ENCODE measurements at places on chromosomes 3 and 15.

DNA sequence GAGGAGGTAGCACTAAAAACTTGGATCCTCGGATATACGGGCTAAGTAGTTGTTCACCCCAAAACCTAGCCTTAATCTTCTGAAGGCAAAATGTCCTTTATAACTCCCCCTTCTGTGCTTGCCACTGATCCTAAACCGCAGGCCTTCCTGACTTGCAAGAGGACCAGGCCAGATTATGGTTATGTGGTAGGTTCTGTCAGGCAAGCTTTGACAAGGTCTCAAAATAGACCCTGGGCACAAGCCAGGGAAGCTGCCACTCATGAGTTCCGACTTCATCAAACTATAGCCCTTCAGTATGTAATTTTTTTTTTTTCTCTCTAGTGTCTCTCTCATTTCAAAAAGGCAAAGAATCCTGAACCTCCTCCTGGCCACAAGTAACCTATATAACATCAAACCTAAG is 3.2 kb downstream of the LRRFIP2 start:
- no peak for ATAC-seq

DNA sequence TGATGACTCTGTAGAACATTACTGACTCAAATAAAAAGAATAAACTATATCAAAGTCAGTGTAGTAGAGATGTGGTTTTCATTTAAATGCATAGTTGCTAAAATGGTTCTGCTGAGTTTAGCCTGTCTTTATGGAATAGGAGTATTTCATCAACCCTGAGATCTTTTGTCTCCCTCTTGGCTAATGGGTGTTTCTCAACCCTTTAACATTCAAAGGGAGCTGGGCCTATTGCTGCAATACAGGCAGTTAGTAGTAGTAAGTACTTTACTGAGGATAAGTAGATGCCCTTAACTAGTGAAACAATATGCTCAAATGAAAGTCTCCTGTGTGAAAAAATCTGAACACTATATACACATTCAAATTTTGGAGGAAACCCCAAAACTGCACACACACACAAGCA is 184.7 kb upstream of the TTC14 start:
- ATAC-seq, result no peak

- ATAC-seq, result no peak
Observed at GRCh38 chr3:133521946-133522345, 51.5 kb upstream of the CDV3 start.

- ATAC-seq, result no peak
Observed at GRCh38 chr3:13200946-13201345, 127.7 kb upstream of the IQSEC1 start.

GRCh38 chr3:17442332-17443049 is 299.9 kb downstream of the TBC1D5 start:
- no peak for ATAC-seq

GRCh38 chr15:37516621-37517020 is 416.3 kb upstream of the MEIS2 start:
- ATAC-seq, result no peak

- no peak for ATAC-seq
Observed at GRCh38 chr3:147189016-147189415, 217.3 kb downstream of the ZIC4 start.

DNA sequence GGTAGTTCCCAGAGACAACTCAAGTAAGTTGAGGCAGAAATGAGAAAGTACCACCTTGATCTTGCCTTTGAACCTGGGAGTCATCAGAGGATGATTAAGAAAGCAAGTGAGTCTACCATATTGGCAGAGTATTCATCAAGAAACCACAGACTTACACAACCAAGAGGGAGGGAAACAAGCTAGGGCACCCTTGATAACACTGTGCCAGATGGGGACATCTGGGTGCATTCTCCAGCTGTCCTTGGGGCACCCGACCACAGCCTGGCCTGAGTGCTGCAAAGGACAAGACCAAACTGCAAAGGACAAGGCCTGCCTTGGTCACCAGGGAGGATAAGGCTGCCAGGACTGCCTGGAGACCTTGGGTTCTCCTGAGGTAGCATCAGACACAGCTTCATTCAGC is 553.6 kb downstream of the EPHB1 start:
- ATAC-seq, result no peak

DNA sequence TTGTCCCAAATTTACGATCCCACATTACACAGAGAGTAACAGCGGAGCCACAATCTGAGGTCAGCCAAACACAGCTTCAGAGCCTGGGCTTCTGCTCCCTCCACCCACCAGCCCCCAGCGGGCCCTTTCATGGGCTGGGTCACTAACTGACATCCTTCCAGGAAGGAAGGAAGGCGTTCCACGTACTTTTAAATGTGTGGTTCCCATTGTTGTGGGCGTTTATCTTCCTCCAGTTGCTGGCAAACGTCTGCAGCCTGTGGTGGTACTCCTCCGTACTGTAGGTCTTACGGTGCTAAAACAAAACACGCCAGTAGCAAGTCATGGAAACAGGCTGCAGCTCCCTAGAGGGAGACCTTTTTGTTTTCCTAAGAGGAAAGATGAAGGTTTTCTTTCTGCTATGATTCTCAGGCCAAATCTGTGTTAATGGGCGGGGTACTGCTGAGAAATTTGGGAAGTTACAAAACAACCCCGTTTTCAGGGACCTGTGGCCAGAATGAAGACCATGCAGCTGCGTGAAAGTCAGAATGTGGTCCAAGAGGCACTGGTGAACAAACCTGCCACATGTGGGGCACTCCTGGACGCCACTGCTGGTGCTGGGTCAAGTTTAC is 7.6 kb downstream of the CTSH start:
- no peak for ATAC-seq

GRCh38 chr3:164550857-164551256 is 527.4 kb downstream of the SI start:
- no peak for ATAC-seq

GRCh38 chr3:150286390-150287147 is 121.5 kb upstream of the TSC22D2 start:
- peak; percentile 70 for ATAC-seq

All from activated CD4-positive, CD25-positive, alpha-beta regulatory T cell treated with anti-CD3 and anti-CD28 coated beads, Interleukin-2, amount 50 U/mL, for 24 hours (primary cell).